ENCODE measurements at places on chromosomes 11 and 22.
A peak's percentile ranks its signal among the peaks of the same experiment; 100 is the strongest.

DNA sequence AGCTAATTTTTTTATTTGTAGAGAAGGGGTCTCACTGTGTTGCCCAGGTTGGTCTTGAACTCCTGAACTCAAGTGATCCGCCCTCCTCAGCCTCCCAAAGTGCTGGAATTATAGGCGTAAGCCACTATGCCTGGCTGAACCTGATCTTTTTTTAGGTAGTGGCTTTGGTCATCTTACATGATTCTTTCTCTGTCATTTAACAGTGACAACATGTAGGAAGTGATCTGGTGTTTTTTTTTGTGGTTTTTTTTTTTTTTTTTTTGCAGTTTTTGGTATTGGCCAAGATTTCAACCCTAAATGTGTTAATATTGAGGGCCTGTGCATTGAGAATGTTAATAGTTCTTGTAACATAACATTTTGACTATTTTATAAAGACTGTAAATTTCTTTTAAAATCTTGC, 8.0 kb upstream of the FERMT3 start:
- DNase-seq: no peak

DNA sequence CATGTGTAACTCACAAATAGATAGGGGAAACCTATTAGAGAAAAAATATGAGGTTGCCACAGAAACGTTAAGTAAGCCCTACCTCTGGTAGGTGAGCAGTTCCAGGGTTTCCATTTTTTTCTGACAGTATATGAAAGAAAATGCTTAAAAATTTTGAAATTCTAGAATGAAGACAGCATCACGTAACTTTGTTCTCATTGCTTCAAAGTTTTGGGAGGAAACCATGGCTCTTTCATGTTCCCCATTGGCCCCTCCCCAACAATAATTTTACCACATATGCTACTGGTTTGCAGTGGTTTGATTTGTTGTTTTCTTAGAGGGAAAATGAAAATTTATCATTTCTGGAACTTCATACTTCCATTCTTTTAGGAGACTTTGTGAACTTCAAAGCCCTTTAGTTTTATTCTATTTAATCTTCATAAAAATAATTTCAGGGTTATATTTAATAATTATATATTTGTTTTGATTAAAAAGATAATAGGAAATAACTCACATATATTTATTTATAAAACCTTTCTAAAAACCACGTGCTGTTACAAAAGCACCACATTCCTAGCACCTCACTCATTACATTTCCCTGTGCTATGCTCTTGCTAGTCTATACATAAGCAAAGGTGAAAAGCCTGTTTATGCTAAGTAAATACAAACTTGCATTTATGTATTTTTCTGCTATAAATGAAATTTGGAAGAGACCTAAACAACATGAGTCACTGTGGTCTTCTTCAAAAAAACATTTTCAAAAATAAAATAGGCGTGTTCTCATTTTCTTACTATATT, 113.4 kb downstream of the CASP12 start:
- no peak for DNase-seq

DNA sequence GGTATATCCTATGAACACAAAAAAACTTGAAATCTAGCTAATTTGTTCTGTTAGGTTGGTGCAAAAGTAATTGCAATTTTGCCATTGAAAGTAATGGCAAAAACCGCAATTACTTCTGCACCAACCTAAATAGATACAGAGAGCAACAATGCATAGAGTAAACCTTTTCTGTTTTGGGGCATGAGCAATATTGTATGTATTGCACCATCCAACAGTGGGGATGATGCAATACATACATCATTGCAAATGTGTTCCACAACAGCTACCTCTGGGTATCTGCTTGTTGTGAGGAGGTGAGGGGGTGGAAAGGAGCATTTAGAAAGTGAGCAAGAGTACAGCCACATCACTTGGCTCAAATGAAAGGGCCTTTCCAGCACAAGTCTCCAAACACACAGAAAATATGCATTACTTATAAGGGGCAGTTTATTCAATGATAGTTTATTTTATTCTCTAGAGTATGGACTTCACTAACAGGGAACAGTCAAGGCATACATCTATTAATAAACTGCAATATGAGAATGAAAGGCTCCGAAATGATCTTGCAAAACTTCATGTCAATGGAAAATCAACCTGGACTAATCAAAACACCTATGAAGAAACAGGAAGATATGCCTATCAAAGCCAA, 77.3 kb downstream of the DEUP1 start:
- no peak for DNase-seq

DNA sequence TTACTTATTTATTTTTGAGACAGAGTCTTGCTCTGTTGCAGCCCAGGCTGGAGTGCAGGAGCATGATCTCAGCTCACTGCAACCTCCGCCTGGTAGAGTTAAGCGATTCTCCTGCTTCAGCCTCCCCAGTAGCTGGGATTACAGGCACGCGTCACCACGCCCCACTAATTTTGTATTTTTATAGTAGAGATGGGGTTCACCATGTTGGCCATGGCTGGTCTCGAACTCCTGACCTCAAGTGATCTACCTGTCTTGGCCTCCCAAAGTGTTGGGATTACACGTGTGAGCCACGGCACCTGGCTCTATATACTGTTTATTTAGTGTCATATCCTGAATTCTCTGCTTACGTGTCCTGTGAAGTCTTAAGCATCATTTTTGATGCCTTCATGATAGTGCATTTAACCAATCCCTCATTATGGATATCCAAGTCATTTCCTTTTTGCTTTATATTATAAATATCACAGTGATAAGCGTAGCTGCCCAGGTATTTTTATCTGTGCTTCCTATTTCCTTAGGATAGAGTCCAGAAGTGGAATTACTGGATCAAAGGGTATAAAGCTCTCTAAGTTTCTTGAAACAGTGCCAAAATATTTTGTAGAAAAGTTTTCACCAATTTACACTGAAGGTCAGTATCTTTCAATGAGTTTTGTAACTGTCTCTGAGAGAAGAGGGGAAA, 871 bp upstream of the SIDT2 start:
- DNase-seq: no peak

GRCh38 chr11:70487756-70488155, 89.4 kb downstream of the CTTN start:
- DNase-seq: no peak

DNA sequence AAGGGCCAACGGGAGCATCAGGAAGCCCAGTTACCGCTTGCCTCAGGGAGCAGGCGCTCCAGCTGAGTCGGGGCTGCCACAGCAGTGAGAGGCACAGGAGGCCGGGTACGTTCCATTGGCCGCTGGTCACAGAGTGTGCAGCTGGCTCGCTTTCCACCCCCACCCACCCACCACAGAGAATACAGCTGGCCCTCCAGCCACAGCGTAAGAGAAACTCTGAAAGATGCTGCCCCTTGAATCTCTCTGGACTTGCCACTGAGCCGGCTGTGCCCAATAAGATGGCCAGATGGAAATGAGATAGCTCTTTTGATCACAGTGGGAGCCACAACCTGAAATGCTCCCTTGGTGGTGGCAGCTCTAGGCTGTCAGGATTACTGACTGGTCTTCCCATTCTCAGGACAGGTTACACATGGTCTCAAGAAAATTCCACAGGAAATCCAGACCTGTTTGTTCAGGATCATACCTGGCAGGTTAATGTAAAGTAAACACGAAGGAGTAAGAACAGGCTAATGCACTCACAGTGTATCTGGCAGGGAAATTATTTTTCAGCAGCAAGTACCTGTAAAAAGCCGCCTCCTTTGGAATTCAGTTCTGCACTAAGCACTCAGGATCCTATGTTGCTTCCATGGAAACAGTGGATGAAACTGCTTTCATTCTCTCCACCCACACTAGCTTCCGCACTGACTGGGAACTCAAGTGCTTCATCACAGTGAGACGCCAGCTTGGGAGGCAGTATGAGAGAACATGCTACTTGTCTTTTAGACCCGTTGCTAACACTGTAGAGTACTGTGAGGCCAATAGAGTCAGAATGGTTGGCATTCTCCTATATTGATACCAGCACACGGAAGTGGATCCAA, 16.5 kb downstream of the SIAE start:
- no peak for DNase-seq

DNA sequence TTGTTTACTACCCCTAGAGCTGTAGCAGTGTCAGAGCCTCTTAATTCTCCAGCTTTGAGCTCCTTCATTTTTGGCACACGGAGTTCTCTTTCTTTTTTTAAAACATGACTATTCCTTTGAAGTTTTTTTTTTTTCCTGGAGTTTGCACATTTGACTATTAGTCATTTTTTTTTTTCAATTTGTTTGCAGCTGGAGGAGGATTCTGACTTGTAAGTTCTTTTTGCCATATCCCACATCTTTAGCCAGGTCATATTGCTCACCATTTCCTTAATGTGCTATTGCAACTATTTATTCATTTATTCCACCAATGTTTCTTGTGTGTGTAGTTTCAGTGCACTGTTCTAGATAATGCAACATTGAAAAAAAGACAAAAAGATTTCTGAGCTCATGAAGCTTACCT, 166.3 kb upstream of the ARHGAP20 start:
- no peak for DNase-seq

DNA sequence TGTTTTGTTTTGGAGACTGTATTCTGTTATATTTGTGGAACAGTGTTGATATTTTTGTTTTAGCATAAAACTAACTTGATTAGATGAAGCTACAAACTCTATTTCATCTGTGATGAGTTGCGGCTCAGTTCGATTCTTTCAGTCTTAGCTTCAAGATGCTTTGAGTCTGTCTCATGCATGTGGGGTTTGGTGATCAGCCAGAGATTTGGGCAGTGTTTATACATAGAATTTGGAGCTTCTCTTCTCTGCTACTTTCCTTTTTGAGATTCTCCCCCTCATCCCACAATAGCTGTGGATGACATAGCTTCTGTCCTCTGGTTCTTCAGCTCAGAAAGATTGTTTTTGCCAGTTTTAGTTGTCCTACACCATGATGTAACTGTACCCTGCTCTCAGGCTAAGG, 90.4 kb downstream of the ARHGAP20 start:
- DNase-seq: no peak

- DNase-seq: peak; percentile 24
These were observed 88.3 kb upstream of the MTMR2 start for GRCh38 chr11:96012086-96012824.

DNA sequence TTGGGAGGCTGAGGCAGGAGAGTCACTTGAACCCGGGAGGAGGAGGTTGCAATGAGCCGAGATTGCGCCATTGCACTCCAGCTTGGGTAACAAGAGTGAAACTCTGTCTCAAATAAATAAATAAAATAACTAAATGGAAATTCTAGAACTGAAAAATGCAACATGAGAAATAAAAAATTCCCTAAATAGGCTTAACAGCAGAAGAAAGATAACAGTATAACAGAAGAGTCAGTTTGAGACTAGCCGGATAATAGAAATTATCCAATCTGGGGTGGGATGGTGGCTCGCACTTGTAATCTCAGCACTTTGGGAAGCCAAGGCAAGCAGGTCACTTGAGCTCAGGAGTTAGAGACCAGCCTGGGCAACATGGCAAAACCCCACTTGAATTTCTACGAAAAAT, 14.1 kb downstream of the SLC25A1 start:
- DNase-seq: no peak

GRCh38 chr11:123475469-123475868, 45.4 kb downstream of the GRAMD1B start:
- no peak for DNase-seq

DNA sequence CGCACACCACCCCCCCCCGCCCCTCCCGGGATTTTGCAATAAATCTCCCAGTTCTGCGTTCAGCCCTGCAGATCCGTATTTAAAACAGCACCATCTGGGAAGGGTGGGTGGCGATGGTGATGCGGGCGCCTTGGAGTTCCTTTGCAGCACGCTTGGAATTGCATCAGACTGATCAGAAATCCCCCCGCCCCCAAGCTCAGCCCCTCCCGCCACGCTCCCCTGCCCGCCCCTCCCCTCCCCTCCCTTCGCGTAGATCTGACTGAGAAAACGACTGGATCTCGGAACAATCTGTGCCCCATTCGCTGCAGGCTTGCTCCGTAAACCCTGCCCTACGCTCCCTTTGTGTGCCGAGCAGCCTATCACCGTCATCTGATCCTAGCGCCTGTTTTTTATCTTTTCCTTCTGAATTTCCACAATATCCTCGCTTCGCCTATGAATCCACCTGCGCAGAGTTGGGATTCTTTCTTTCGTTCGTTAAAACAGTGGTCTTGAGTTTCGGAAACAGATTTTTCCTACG, 18.1 kb upstream of the BDNF start:
- DNase-seq: no peak

GRCh38 chr11:78802058-78802761, 227.5 kb upstream of the NARS2 start:
- no peak for DNase-seq

- DNase-seq: no peak
These were observed 6.4 kb downstream of the CCDC89 start for GRCh38 chr11:85679576-85679975.

DNA sequence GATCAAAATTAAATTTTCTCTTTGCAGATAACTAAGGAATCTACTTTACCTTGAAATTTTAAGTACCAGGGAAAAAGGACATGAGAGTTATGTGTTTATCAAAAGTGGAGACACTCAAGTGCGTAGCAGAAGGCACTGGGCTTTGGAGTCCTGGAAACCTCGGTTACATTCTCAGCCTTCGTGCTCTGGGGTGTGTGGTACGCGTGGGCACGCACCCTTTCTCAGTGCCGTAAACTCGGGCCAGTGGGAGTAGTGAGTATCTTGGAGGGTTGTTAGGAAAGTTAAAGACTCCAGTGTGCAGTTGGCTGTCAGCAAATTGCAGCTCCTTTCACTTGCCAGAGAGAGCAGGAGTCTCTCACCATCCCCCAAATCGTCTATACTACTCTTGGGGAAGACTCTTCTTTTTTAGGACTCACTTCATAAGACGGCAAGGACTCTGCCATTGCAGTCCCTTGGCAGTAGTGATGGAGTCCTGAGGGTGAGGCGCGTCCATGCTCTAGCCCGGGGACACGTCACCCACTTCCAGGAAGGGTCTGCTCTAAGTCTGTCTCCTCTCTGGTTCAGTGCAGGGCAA, 171.8 kb downstream of the TBC1D22A start:
- no peak for DNase-seq

- DNase-seq: no peak
These were observed 82.7 kb upstream of the CTSC start for GRCh38 chr11:88420165-88420791.

DNA sequence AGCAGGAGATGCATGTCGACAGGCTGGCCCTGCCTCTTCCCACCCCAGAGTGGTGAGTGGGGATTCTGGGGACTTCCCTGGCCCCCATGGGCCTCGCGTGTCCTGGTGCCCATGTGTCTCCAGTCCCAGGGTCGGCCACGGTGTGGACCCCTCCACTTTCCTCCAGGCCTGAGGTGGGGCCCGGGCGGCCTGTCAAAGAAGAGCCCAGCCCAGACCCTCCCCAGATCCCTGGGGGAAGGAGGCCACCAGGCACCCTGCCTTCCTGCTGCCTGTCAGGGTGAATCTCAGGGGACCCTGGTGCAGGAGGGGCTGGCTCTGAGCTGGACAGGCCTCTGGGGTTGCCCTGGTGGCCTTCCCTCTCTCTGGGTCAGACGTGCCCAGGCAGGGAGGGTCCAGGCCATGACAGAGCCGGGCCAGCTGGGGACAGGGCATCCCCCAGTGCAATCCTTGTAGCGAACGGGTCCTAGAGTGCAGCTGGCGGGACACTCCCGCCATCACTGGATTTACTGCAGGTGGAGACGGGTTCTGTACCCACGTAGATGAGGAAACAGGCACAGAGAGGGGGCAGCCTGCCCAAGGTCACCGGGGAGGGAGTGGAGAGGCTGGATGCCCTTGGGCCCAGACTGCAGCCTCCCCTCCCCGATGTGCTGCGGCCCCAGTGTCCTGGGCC, 13.5 kb upstream of the MUC6 start:
- no peak for DNase-seq

- DNase-seq: no peak
These were observed 177.1 kb upstream of the RAG2 start for GRCh38 chr11:36775130-36775529.

All from stimulated activated CD8-positive, alpha-beta memory T cell treated with anti-CD3 and anti-CD28 coated beads, Interleukin-4, amount 100 ng/mL, for 4 hours (primary cell).